ENCODE measurements at places on chromosomes 6 and 20.

- no peak for DNase-seq
These were observed 51.1 kb downstream of the CDH26 start for GRCh38 chr20:60009318-60009717.

GRCh38 chr6:4319981-4320683 lies 184.8 kb upstream of the ECI2 start:
- DNase-seq: no peak

DNA sequence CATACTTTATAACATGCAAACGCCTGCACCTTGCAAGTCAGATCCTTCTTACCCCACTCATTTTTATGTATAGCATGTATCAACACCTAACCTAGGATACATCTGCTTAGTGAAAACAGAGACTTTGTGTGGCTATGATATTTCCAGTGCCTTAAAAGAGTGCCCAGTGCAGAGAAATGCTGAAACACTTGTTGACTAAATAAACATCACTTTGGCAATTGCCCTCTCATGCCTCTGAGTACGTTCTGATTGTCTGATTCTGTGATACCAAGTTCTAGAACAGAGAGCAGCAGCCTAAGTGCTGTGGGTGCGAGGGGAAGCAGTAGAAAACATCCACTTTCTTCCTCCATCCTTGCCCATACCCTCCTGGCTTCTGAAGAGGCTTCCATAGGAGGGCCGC lies 13.6 kb downstream of the PLEKHG1 start:
- no peak for DNase-seq

- DNase-seq: no peak
These were observed 1027.9 kb upstream of the ADGRB3 start for GRCh38 chr6:67606906-67607828.

- no peak for DNase-seq
These were observed 431.8 kb downstream of the CD83 start for GRCh38 chr6:14549304-14549770.

DNA sequence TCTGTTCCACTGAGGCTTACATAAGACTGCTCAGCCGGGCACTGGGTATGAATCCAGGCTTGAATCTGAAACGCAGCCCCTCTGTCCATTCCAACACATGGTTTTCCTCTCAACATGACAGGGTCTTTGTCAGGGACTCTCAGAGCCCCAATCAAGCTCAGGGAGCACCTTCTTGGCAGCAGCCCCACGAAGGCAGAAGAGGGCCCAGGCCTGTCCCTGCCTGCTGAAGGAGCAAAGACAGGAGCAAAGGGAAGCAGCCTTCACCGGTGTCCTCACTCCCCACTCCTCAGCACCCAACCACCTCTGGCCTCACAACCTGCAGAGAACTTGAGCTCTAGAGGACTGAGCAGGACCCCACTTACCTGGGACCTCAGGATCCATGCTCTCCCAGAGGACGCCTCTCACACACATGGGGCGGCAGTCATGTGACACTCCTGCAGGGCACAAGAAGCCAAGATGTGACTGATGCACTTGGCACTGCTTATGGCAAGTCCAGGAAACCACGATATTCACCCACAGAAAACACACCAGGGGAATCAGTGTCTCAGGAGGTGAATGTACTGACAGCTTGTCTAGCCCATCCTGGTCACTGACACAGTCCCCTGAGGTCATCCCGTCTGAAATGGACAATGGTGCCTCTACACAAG lies 4.3 kb downstream of the SNHG17 start:
- DNase-seq: no peak

GRCh38 chr20:58260006-58260405 lies 31.6 kb upstream of the ANKRD60 start:
- no peak for DNase-seq

DNA sequence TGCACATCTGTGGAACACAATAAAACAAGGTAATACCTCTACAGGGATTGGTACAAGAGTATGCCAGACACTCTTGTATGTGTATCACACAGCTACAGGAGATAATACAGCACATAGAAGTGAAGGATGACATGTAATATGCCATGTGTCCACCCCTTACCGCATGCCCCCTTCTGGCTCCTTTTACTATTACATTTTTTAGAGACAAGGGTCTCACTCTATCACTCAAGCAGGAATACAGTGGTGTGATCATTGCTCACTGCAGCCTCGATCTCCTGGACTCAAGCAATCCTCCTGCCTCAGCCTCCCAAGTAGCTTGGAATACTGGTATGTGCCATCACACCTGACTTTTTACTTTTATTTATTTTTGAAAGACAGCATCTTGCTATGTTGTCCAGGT lies 4.2 kb upstream of the NCR3 start:
- DNase-seq: no peak

GRCh38 chr6:123203928-123204327 lies 207.9 kb downstream of the CLVS2 start:
- no peak for DNase-seq

DNA sequence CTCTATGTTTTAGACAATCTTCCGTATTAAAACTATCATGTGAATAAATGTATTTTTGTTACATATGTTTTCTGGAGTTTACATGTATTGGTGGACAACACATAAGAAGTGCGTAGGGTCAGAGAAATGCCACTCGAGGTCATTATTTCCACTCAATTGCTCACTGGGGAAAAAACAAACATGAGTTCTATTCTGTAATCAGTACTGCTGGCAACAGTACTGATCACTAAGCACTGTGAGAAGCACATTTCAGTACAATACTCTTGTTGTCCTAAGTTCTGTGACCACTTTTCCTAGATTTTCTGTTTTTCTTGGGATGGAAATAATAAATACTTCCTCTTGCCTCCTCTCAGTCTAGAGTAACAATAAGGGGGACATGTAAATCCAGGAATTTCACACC lies 44.5 kb downstream of the UST start:
- DNase-seq: no peak

- DNase-seq: no peak
These were observed 236.2 kb downstream of the SLC24A3 start for GRCh38 chr20:19448632-19449031.

- no peak for DNase-seq
These were observed 6.6 kb upstream of the PHIP start for GRCh38 chr6:79084693-79085092.

DNA sequence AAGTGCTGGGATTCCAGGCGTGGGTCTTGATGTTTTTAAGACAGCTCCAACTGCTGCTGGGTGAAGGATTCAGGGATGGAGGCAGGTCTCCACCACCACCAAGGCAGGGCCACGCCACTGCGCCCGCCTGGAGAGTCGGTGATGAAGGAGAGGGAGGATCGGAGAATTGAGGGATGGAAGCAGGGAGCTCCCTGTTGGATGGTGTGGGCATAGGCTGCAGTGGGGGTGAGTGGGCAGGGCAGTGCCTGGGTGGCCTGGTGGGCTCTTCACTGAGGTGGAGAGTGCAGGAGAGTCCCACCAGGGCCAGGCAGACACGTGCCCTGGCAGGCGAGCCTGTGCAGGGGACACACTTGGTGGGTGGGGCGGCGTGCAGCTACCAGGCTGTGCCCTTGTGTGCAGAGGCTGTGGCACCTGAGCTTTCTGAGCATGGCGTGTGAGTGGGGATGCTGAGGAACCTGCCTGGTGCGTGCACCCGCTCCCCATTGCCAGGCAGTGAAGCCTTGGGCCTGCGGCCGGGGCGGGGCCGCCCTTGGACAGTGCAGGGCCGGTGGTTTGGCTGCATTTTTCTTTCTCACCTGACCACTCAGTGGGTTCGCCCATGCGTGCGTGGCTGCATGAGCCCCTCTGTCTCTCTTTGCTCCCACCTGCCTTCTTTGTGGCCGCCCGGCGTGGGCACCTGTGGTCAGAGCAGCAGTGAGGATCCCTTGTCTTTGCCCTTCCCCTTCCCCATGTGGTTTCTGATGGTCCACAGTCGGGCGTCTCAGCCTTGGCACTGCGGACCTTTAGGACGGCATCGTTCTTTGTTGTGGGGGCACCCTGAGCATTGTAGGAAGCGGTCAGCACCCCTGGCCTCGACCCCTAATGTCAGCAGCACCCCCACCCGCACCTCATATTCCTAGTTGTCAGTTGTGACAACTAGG lies 11.3 kb downstream of the RBM38 start:
- no peak for DNase-seq

DNA sequence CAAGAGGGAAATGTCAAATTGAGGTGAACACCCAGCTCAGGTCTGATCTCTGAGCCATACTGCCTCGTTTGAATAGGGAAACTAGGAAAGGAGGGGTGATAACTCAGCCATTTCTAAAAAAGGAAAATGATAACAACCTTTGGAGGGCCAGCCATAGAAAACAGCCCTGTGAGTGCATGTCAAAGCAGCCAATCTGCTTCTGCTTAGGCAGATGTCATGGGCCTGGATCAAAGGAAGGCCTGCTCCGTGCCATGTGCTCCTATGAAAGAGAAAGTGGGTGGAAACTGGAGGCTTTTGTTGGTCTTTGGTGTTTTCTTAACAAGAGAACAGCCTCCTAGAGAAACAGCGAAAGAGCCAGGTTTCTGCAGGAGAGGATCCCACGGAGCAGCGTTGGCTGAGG lies 428.0 kb downstream of the DHX35 start:
- no peak for DNase-seq

DNA sequence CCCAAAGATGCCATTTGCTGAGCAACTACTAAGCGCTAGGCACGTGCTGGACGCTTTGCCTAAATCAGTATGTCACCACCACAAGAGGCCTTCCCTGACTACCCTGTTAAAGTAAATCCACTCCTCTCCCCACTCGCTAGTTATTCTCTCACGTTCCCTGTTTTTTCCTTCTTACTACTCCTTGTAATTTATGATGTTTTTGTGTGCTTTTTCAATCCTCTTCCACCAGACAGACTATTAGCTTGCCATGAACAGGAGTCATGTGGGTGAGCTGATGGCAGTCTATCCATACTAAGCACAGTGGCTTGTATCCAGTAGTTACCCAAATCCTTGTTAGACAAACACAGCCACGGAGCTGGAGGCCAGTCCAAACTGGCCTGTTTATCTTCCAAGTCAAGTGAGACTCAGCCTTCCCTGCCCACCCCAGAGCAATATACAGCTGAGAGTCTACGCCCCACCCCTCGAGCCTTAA lies 41.2 kb downstream of the C6orf132 start:
- no peak for DNase-seq

GRCh38 chr6:12010635-12011275 lies 1.4 kb upstream of the HIVEP1 start:
- no peak for DNase-seq

GRCh38 chr6:3398755-3399696 lies 57.8 kb downstream of the SLC22A23 start:
- DNase-seq: no peak

DNA sequence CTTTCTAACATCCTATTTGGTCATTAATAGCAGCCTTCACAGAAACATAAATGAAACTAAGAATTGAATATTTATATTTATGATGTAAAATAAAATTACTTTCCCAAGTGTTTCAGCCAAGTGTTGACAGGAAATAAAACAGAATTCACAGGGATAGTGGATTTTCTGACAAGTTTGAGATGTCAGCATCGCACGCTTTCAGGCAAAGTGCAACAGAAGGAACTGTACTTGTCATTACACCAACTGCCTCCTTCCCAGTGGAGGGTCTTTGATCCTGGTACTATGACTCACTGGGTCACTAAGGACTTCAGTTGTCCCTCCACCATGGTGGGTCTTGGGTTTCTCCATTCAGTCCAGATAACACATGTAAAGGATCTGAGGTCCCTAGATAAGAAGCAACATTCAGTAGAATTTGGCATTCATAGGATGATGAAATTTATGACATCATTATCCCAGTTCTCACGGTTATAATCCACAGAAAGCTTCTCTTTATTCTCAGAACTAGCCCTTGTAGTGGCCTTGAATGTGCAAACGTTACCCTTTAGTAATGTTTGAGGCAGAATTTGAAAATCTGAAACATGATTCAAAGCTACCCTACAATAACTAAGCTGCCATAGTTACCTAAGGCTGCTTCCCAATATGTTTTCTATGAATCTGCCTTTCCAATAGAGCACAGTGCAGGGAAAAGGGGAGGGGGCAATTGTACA lies 3.8 kb upstream of the TNFAIP3 start:
- DNase-seq: no peak

GRCh38 chr6:20134613-20135012 lies 77.7 kb downstream of the MBOAT1 start:
- no peak for DNase-seq

GRCh38 chr20:25341716-25342680 lies 48.6 kb downstream of the ABHD12 start:
- DNase-seq: no peak

GRCh38 chr6:139569566-139569965 lies 195.1 kb upstream of the CITED2 start:
- no peak for DNase-seq

GRCh38 chr6:154450498-154450897 lies 60.0 kb downstream of the CNKSR3 start:
- DNase-seq: no peak

DNA sequence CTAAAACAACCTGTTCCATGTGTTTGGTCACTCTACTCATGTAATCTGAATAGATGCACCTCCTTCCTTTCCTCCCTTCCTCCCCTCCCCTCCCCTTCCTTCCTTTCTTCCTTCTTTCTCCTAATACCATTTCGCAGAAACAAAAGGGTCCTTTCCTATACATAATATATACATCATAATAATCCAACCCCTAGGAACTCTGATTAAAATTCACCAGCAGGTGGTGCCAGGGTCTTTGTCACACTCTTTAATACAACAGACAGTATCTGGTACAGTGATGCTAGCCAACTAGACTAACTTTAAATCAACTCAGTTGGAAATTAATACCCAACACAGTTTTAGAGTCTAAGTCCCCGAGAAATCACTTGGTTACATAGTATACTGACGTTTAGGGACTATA lies 181.2 kb upstream of the SHLD1 start:
- no peak for DNase-seq

DNA sequence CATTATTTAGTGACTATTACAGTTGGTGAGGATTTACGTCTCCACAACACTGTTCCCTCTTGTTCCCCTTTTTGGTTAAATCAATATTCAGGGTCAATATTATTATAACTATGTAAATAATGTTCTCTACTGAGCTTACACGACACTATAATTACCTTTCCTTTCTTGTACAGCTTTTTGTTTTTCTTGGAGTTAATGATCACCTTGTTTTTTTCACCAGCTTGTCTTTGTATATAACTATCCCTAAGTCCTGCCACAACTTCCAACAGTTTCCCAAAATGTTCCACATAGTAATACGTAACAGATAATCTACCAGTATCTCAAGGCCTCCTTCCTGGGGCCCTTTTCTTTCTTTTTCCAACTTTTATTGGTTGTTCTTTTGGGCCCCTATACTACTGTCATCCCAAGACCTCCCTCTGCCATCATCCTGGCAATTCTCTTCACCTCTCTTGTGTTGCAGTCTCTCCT lies 142.0 kb upstream of the SOX4 start:
- DNase-seq: no peak

DNA sequence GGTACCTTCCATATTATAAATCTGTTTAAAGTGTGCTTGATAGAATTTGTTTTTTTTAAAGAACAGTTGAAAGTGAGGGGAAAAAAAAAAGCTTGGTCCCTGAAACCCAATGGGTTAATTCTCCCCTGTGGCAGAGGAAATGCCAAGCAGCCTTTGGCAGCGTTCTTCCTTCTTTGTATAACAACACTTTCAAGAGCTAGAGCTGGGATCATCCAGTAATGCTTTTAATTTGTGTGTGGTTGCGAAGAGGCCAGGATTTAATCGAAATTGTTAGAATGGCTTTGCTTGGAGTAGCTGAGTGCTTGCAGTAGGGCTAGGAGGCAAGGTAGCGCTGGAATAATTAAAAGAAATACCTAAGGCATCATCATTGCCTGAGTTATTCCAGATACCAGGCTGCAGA lies 692.0 kb downstream of the DHX35 start:
- no peak for DNase-seq
